ENCODE measurements at places on chromosomes 16 and 17. TPM values are rescaled to one million over a fixed set of nuclear protein-coding genes. Genes with fewer than 3 reads are reported as not detected.

Gene GPR139
- not detected for total RNA-seq

Gene CCL4
- total RNA-seq, result 3.1 TPM

- no peak for DNase-seq
These were observed 206.1 kb downstream of the HAPSTR1 start for GRCh38 chr16:9297437-9298113.

Gene ABCA6
- 52.1 TPM for total RNA-seq

GRCh38 chr17:40062329-40063186, at the start of gene THRA:
Gene THRA (plus strand): TSS chr17:40062965. CDS start chr17:40074489, 11,524 bp downstream.
- no peak for DNase-seq
